ENCODE measurements at places on chromosomes 1 and 21. TPM values are rescaled to one million over a fixed set of nuclear protein-coding genes. Genes with fewer than 3 reads are reported as not detected.

S100A7 gene
- not detected for total RNA-seq

CFHR5 gene
- not detected for total RNA-seq

CCDC17 gene
- total RNA-seq: 0.32 TPM

IFI6 gene
- 67.4 TPM for total RNA-seq

F13B gene
- total RNA-seq: not detected

SERINC2 gene
- 9.1 TPM for total RNA-seq

CALML6 gene
- under 0.01 TPM for total RNA-seq

GBP7 gene
- not detected for total RNA-seq

FALEC gene
- not detected for total RNA-seq

LGR6 gene
- not detected for total RNA-seq

PCNX2 gene
- total RNA-seq: 6.3 TPM

FAM131C gene
- total RNA-seq: not detected

ACTA1 gene
- total RNA-seq: not detected

ASB17 gene
- total RNA-seq: not detected

USH2A gene
- total RNA-seq: not detected

FCRL6 gene
- not detected for total RNA-seq

BACH1 gene
- total RNA-seq: 39.4 TPM

CYP2J2 gene
- not detected for total RNA-seq

FCGR1A gene
- total RNA-seq: not detected

XKR8 gene
- total RNA-seq: 3.2 TPM

CELSR2 gene
- 1.5 TPM for total RNA-seq

AMY1A gene
- total RNA-seq: not detected

APP gene
- 335 TPM for total RNA-seq

TDRD10 gene
- total RNA-seq: 0.54 TPM

UQCRH gene
- 494 TPM for total RNA-seq

KDF1 gene
- not detected for total RNA-seq

OR2T11 gene
- total RNA-seq: not detected

NUP210L gene
- not detected for total RNA-seq

OR6N1 gene
- total RNA-seq: not detected

CHRNB2 gene
- total RNA-seq: not detected

GJA4 gene
- 4.9 TPM for total RNA-seq

CSMD2 gene
- 0.49 TPM for total RNA-seq

AKR7A3 gene
- total RNA-seq: 0.54 TPM

CR2 gene
- total RNA-seq: not detected

HES3 gene
- total RNA-seq: not detected

ELAVL4 gene
- not detected for total RNA-seq

WDTC1 gene
- 23.5 TPM for total RNA-seq

ATP6V1G3 gene
- total RNA-seq: not detected

All from cardiac atrium fibroblast (primary cell).